ENCODE measurements at places on chromosomes 12 and 14.

DNA sequence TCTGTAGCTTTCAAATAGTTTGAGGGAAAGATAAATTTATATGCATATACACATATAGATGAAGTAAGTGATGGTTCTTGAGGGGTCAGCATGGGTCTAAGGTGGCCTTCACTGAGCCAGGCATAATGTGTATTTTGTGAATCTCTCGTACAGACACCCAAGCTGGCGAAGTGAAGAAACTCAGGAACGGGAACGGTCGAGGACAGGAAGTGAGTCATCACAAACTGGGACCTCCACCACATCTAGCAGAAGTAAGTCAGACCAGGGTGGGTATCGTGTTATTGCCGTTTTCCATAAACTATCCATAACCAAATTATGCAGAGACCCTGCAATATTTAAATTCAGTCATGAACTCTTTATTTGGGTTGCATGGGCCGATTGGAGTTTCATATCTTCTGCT lies 15.4 kb upstream of the TNS2 start:
- DNase-seq, result no peak

GRCh38 chr12:88493636-88494035 lies 86.6 kb downstream of the KITLG start:
- no peak for DNase-seq

DNA sequence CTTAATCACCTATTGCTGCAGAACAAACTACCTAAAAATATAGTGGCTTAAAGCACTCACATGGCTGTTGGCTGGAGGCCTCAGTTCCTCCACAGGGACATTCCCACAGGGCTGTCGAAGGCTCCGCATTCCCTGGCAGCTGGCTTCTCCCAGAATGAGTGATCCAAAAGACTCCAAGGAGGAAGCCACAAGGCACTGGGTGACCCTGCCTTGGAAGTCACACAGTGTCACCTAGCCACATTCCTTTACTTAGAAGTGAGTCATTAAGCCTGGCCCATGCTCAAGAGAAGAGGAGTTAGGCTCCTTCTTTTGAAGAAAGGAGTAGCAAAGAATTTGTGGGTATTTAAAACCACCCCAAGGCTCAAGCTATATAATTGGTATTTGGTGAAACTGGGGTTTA lies 63.9 kb upstream of the MAP1LC3B2 start:
- DNase-seq, result no peak

GRCh38 chr14:104808456-104808855 lies 7.6 kb downstream of the ZBTB42 start:
- DNase-seq, result no peak

DNA sequence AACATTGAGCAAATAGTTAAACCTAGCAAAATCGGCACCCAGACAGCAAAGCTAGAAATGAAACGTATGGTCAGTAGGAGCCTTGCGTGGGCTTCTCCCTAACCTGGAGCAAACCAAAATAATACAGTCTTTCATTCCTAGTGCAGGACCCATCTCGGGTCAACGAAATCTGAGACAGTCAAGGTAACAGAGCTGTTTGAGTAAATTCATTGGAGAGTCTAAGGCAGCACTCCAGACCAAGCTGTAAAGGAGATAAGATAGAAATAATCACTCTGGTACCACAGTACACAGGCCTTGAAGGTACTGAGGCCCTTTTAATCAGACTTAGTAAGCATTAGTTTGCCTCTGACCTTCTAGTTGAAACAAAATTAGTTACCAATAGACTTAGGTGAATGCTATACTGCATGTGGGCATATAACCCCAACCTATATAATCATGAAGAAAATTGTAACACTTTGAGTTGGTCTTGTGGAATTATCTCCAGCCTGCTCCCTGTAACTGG lies 54.4 kb upstream of the BICD1 start:
- DNase-seq, result no peak

DNA sequence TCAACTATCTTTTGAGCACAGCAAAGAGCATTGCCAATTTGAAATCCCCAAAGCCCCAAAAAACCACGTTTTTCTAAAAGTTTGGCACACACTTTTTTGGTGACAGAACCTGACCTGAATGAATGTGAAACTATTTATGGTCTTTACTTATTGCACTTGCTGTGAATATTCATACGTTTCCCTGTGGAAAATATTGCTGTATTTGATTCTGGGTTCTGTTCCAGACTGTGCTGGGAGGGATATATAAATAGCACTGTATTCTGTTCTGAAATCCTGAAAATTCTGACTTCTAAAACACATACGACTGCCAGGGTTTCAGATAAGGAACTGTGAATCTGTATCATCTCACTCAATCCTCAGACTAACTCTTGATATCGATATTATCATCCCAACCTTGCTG lies 35.1 kb downstream of the NR1H4 start:
- no peak for DNase-seq

DNA sequence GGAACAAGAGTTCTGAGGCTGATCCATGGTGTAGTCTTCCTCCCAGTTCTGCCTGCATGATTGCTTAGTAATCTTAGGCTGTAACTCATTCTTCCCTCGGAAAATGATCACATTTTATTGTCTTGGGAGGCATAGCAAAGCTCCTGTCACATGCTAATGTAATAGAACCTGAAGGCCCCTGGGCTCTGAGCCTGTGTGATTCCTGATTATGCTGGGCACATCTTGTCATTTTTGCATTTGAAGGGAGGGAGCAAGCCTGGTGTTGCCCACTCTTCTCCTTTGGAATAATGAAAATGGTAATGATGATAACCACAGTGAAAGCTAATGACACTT lies 215.4 kb downstream of the MSRB3 start:
- DNase-seq, result no peak

DNA sequence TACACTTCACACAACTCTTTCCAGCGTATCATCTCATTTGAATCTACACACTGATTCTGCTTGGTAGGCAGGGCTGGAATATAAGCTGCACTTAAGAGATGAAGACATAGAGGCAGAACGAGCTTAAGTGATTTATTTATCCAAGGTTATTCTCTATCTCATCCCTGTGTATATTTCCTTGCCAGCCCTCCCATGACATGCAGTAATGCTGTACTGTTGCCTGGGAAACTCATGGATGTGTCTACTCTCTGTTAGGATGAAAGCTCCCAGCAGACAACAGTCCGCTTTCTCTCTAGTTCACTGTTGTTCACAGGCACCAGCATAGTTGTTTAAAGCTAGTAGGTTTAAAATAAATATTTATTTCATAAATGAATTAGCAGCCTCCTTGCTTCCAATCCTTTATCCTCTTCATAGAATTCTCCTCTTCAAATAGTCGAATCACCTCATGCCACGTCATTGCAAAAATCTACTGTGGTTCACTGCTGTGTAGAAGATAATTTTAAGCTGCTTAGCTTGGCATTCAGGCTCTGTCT lies 25.4 kb downstream of the FGF6 start:
- no peak for DNase-seq

DNA sequence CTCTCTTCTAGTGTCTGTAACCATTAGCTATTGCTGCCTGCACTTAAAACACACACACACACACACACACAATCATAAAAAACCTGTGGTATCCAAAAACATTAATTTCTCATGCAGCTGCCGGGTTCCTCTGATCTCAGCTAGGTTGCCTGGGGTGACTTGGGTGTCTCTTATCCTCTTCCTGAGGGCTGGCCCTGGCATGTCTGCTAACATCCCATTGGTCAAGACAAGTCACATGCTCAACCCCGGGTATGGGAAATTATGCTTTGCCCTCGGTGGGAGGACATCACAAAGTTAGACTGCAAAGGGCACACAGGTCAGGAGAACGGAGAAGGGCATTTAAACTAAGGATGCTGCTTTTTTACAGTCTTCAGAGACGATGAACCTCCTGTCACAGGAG lies 55.7 kb downstream of the TRPV4 start:
- DNase-seq, result no peak

- no peak for DNase-seq
Measured at GRCh38 chr12:107207931-107208525, 114.7 kb upstream of the CRY1 start.

DNA sequence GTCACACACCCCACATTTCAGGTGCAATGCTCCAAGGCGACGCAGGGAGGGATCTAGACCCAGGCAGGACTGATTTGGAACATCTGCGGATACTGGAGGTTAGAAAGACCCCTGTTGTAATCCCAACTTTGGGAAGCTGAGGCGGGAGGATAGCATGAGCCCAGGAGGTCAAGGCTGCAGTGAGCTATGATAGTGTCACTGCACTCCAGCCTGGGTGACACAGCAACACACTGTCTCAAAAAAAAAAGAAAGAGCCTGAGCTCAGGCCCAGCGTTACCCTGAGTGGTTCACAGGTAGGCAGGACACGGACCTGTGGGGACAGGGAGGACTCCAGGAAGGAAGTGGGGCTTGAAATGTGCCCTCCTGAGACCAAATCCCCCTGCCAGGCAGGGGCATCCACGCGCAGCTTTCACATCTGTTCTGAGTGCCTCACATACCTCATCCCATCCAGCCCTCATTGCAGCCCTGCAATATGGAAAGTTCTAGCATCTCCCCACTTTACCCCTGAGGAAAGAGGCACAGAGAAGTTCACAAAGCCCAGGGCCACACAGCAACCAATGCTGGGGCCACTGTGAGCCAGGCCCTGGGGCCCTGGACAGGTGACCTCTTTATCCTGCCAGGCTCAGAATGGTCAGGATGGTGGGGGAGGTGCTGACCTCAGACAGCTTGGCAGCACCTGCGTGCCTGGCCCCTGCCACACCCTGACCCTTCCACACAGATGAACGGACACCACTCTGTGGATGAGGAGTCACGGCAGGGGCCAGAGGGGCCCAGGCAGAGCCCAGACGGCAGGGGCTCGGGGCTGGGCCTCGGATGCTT lies 34.1 kb downstream of the CCDC85C start:
- no peak for DNase-seq

DNA sequence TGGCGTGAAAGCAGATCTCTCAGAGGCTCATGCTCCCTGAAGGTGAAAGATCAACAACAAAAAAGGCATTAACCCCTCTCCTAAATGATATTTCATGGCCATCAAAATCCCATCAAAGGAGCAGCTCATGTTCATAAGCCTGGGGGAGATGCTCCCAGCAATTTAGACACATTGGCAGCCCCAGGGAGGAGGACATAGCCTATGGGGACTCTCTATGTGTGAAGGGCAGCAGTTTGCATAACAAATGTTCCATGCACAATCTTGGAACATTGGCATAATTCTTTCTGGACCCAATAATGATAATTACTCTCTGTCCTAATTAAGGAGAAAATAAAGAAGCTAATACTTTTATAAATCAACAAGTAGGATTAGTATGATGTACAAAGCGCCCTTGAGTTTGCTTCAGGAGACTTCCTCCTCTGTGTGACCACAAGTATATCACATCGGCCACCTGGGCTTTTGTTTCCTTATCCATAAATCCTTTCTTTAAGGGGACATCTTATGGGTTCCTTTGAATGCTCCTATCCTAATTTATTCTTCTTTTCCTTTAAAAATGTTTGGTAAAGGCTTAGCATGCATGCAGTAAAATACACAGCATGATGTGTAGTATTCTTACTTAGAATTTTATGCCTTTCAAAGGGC lies 161.9 kb upstream of the PLEKHG7 start:
- no peak for DNase-seq

DNA sequence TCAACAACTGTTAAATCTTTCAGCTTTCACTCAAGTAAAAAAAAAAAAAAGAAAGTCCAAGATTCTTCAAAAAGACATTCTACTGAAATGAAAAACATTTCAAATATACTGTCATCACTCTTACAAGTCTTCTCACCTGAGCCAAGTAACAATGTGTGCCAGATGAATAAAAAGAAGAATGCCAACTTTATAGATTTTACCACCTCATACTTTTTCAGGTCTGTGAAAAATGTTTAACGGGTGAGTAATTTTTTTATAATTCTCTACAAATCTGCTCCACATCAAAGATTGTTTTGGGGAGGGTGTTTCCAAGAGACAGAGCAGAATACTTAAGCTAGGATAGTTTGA lies 181.0 kb upstream of the BMP4 start:
- no peak for DNase-seq

- no peak for DNase-seq
Measured at GRCh38 chr12:120588948-120589930, 8.0 kb upstream of the POP5 start.

- DNase-seq, result no peak
Measured at GRCh38 chr14:65167072-65167645, 64.8 kb upstream of the MAX start.

All from hippocampal formation (tissue), 2 donors.